Frontal cortex (tissue), 4 donors: ENCODE measurements at places on chromosomes 6 and 20. TPM values are rescaled to one million over a fixed set of nuclear protein-coding genes. Genes with fewer than 3 reads are reported as not detected.

DNA sequence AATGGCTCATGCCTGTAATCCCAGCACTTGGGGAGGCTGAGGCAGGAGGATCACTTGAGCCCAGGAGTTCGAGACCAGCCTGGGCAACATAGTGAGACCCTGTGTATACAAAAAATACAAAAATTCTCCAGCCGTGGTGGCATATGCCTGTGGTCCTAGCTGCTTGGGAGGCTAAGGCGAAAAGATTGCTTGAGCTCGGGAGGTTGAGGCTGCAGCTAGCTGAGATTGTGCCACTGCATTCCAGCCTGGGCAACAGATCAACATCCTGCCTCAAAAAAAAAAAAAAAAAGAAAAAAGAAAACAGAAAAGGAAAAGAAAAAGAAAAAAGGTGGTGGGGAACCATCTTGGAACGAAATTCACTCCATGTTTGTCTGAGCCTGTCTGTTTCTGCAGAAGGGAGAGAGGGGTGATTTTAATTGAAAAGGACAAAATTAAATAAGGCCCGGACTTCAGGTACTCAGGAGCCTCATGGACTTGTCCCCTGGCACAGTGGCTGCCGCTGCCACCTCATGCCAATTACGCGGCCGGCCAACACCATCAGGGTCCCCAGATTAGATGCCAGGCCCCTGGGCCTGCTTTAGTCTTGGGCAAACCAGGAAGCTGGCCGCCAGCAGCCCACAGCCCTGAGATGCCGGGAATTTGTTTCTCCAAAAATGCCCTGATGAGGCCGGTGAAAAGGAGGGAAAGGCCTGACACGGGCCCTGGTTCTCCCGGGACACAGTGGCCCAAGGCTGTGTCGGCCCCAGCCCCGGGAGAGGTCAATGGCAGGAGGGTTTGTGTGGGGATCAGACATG lies 37.8 kb upstream of the STX16 start:
- DNase-seq, result no peak

- no peak for DNase-seq
These were observed 408.5 kb upstream of the SULF2 start for GRCh38 chr20:48193627-48194425.

PAK5 gene
- 33.0 TPM for total RNA-seq

TAAR9 gene
- 0.41 TPM for total RNA-seq

DNA sequence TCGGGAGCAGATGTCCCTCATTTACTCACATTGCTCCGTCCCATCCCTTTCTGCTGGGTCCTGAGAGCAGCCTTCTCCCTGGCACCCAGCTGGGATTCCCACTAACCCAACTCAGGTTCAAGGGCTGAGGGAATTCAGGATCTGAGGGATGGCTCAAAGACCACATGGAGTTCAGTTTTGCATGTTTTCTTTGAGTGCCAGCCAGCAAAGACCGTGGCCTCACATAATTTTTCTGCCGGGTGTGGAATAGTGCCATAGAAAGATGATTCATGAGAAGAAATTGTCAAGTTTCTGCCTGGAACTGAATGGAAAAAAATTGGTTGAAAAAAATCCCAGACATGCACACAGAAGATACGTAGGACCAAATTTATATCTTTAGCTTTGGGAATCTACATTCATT lies 168.6 kb downstream of the CD83 start:
- DNase-seq, result no peak

DNA sequence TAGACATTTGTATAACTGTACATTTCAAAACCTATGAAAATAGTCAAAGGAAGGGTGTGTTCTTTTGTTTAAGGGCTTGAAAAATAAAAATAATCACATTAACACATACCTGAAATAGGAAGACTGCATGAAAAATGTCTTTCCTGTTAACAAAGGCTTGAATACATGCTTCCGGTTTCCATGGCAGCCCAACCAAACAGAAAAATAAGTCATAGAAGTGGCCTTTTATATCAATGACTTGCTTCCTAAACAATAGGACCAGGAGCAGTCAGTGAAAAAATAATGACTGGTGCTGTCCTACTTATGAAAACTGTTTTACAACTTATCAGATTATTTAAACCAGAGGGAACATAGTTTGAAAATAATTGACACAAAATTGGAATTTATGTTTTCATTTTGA lies 412.6 kb upstream of the PLCB4 start:
- no peak for DNase-seq

GRCh38 chr6:19210849-19211590 lies 626.1 kb upstream of the ID4 start:
- no peak for DNase-seq

- no peak for DNase-seq
These were observed 28.9 kb downstream of the VEGFA start for GRCh38 chr6:43798688-43799444.

DNA sequence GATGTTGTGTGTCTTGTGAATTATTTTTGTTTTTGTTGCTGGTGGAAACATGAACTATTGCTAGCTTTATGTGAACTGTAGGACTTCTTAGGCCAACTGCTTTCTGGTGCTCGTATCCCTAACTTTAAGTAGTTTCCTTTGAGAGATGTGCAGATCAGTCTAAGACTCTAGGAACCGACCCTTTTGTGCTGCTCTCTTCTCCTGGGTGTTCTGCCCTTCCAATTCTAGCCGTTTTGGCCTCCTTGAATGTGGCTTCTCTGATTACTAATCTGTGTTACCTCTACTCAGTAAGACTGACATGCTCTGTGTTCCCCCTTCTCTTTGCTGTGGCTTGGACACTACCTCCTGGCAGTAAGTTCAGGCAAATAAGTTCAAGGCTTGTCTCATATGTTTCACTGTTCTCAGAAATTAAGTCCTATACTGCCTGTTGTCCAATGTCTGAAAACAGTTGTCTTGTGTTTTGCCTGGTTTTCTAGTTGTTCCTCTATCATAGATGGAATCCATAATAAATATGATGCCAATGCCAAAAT lies 58.0 kb downstream of the FOXO3 start:
- no peak for DNase-seq

TTK gene
- total RNA-seq, result 5.7 TPM

POPDC3 gene
- 5.3 TPM for total RNA-seq

DNA sequence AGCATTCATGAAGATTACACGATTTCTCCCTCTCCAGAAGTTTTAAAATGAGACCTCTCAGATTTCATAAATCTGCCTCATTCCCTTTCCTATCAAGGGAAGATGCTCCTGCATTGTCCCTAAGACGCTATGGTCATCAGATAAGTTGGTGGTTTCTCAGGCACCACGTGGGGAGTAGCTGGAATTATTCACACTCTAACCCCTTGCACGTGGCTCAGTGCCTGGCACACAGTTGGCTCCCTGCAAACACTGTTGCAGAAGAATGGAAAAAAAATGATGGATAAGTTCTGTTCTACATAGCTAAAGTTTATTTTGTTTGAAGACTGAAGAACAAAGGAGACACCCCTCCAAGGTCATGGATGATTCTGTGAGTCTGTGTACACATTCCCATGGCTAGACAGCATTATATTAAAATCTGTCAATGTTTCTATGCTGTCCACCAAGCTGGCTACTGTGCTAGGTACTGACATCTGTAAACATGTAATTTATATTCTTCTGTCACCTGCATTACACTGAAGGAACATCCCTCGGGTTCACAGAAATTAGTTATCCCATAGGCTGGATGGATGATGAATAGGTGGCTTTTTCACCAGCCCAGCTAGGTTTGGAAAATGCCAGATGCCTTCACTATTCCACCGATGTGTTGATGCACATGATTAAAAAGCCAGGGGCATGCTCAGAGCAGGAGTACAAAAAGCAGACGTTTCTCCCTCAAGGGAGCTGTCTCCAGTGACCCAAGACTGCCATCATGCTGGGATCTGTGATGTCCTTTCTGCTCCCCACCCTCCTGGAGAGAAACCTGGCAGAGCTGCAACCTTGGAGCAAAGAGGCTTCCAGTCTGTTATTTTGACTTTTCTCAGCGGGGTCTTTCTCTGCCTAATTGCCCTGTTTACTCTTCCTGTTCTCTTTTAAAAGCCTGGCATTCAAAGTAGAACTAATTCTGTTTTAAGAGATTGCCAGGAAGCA lies 610.5 kb downstream of the UTRN start:
- no peak for DNase-seq

APCDD1L gene
- total RNA-seq, result not detected

DNA sequence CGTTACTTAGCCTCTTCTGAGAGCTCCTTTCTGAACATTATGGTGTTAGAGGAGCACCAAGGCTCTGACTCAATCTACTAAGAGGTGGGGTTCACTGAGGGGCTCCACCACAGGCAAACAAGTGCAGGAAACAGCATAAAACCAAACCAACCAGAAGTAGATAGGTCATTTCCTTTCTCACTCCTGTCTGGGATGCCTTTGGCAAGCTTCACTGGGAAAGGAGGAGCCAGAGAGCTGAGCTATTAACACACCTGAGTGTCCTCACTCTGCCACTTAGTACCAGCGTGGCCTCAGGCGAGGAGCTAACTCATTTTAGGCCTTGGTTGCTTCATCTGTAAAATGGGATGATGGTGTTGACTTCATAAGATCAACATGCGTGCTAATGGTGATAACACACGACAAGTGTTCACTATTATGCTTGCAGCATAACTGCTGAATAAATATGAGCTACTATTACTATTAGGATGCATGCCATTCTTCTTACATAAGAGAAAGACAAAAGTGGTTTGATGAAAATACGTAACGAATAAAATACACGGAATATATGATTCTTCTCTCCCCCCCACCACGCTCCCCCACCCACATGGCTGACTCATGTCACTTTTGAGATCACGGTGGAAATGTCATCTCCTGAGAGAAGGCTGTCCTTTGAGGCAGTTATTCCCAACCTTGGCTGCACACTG lies 185.4 kb downstream of the BCAS1 start:
- no peak for DNase-seq

- no peak for DNase-seq
These were observed 53.4 kb upstream of the TINAG start for GRCh38 chr6:54254886-54255285.

DNA sequence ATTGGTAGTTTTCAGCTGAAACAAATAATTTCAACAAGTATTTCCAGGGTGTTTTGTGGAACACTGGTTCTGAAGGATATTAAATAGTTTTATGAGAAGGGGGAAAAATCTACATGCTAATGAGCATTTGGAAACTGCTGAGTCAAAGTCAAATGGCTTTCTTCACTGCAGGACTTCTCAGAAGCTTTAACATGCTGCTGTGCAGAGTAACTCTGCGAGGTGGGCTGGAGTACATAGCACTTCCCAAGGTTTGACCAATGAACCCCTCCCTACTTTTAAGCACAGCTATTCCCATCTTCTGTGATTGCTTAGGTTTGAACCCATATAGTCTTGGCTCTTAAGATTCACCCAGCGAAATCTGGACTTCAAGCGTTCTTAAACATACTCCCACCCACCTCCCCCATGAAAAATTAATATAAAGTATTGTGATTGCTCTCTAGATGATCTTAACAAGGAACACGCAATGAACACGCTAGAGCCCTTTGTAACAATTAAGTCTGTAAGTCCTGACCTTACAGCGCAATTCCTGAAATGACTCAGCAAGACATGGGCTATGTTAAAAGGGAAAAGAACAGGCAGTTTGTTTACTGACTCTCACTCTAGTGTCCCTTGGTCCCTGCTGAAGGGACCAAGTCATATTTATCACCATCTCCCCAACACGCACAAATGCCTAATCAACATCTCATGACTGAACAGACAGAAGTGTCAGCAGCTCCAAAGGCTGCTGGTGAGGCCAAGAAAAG lies 105.2 kb downstream of the NFATC2 start:
- DNase-seq, result no peak

TP53INP2 gene
- total RNA-seq, result 3.7 TPM

DNA sequence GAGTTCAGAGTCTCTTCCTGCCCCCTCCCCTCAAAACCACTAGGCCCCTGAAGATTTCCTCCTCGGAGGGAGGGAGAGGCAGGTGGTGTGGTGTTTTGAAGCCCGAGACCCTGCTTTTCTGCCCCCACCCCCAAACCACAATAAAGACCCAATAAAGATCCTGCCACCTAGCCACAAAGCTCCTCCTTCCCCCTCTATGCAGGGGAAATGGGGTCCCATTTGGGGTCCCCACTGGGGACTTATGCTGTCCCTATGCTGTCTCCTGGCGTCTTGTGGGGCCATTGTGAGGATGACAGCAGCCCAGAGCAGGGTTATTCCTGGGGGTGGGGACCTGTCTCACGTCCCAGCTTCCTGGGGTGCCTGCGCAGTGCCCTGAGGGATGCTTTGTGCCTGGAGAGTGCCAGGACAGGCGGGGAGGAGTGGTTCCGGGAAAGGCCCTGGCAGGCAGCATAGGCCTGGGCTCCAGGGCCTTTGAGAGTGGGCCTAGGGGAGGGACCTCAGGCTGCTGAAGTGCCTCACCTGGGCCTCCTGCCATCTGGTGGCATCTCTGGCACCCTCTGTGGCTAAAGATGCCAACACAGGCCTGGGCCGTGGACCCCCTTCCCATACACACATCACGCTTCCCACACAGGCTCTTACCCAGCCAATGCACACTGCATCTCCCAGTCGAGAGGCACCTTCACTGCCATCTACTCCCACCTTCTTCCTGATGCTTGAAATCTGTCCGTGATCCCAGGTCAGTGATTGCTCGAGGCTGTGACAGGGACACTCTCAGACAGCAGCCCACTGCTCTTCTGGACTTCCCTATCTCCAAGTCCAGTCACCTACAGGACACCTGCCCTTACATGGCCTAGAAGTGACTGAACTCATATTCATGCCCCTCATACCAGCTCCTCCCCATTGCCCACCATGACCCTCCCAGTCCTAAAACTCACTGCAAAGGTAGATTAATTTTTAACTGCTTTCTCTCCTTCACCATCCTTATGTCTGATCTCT lies 7.9 kb upstream of the ARMC12 start:
- no peak for DNase-seq

DNA sequence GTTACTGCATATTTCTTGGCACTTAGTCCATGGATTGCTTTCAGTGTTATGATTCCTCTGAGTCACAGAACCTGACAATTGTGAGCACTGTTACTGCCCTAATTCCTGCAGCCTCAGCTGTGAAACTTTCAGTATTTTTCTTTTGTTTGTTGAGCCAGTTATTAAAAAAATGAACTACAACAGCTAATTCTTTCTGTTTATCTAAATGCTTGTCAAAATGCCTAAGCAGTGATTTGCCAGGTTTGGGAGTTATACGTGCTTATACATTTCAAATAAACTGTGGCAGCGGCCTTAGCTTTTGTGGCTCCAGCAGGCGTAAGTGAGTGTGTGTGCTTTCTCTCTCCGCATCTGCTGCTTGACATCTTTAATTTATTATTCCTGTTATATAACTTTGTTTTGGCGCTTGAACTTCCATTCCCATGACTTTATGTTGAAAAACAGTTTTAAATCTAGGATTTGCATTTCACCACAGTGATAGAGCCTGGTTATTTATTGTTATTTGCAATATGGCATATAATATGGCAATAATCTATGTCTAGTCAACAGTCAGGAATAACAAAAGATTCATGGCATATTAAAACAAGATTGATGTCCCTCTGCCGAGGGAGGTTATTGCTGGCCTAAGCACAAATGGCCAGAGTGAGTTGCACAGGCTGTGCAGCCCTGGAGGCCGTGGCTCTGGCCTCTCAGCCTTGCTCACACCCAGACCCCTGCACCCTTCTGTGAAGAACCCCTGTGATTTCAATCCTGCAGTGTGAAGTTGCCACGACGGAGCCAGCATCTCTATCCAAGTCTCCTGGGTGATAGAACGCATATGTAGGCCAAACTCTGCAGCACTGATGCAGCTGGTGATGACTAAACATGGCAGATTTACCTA lies 303.4 kb downstream of the THBS2 start:
- no peak for DNase-seq

- no peak for DNase-seq
These were observed 9.9 kb downstream of the ANKRD66 start for GRCh38 chr6:46756469-46757213.

GRCh38 chr6:142879527-142879926 lies 65.4 kb downstream of the HIVEP2 start:
- DNase-seq, result no peak

GRCh38 chr20:16175322-16175961 lies 397.8 kb downstream of the KIF16B start:
- DNase-seq, result no peak

MAS1 gene
- 0.82 TPM for total RNA-seq
